Heart right ventricle (tissue), 16 donors: ENCODE measurements at places on chromosomes 4 and X. TPM values are rescaled to one million over a fixed set of nuclear protein-coding genes. Genes with fewer than 3 reads are reported as not detected.

Gene SORCS2
- total RNA-seq = 2.4 TPM

Gene TMEM35A
- 0.47 TPM for total RNA-seq

Gene ERVMER34-1
- total RNA-seq = 5.5 TPM

Gene HGFAC
- total RNA-seq = 0.32 TPM

Gene HSD17B13
- total RNA-seq = 0.13 TPM

Gene CSAG1
- total RNA-seq = not detected

Gene FAM149A
- 10.0 TPM for total RNA-seq

Gene TSPAN6
- total RNA-seq = 3.0 TPM

Gene CXorf49
- total RNA-seq = not detected

Gene TCEANC
- total RNA-seq = 3.3 TPM

Gene G3BP2
- 94.3 TPM for total RNA-seq

Gene HPGDS
- 1.0 TPM for total RNA-seq

Gene PLAC8
- total RNA-seq = 1.3 TPM

Gene SMIM43
- not detected for total RNA-seq

Gene NXF3
- total RNA-seq = 0.44 TPM

Gene USP27X
- 1.8 TPM for total RNA-seq

Gene TGIF2LX
- not detected for total RNA-seq

Gene SERTM2
- not detected for total RNA-seq
